Dermis blood vessel endothelial cell (primary cell): ENCODE measurements at places on chromosomes 16 and 17.

DNA sequence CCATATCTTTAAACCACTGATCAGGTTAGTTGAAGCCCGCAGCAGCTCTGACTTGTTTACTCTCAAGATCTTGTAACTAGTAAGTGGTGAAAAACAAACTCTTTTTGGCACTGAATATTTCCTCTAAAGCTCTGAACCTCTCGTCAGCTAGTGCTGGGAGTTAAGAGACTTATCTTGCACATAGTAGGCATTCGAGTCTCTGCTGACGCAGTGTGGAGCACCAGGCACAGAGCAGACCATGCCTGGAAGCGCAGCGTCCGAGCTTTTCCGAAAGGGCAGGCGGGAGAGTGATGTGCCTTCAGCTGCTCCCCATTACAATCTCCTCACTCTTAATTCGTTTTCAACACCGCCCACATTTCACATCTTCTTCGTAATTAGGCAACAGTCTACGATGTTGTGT is 63.0 kb downstream of the SMG6 start:
- no peak for DNase-seq

DNA sequence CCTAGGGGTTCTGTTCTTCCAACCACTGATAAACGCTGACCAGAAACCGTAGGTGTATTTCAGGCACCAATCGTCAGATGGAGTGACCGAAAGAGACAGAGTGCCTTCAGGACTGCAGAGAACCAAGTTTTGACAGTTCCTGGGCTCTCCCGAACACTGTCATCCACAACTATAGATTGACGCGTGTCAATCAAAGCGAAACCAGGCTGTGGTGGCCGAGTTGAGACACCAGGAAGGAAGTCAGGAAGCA is 11.9 kb upstream of the AURKB start:
- no peak for DNase-seq

DNA sequence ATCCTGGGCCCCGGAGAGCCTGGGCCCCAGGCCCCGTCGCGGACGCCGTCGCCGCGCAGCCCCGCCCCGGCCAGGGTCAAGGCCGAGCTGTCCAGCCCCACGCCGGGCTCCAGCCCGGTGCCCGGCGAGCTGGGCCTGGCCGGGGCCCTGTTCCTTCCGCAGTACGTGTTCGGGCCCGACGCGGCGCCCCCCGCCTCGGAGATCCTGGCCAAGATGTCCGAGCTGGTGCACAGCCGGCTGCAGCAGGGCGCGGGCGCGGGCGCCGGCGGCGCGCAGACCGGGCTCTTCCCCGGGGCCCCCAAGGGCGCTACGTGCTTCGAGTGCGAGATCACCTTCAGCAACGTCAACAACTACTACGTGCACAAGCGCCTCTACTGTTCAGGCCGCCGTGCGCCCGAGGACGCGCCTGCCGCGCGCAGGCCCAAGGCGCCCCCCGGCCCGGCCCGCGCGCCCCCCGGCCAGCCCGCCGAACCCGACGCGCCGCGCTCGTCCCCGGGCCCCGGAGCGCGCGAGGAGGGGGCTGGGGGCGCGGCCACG is 36.8 kb upstream of the ZC3H18 start:
- DNase-seq, result peak; percentile 30

GRCh38 chr17:57114085-57114673 is 29.1 kb downstream of the AKAP1 start:
- DNase-seq, result peak; percentile 59

DNA sequence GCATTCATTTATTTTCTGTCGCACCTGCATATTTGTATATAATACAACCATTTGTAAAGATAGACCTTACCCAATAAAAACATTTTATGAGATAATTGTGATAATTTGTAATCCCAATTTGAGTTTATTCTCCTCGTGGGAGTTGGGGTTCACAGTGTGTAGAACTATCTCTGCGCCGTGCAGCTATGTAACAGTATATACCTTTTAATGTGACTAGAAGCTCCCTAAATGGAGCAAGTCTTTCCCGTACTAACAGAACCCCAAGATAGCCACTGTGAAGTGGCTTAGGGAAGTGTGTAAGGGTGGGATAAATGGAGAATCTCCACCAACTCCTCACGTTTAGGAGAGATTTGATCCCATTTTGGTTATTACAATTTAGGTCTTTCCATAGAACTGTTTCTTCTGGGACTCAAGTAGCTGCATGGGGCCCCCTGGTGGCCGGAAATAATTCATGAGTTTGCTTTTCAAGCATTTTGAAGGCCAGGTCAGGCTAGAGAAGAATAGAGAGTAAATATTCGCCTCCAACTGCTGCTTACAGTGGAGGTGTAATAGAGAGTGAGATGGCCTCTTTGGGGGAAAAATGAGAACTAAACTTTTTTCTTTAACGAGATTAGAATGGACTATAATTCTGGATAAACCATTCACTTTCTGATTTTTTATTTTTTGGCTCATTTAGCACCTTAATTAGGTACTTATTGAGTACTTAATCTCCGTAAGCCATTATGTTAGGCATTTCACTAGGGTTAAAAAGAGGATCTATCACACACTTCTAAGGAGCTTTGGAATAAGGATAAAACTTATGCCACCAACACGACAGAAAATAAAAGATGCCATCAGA is 4.5 kb downstream of the TMEM100 start:
- peak; percentile 84 for DNase-seq

- no peak for DNase-seq
These were observed 90.5 kb upstream of the ZNF750 start for GRCh38 chr17:82930043-82930923.

DNA sequence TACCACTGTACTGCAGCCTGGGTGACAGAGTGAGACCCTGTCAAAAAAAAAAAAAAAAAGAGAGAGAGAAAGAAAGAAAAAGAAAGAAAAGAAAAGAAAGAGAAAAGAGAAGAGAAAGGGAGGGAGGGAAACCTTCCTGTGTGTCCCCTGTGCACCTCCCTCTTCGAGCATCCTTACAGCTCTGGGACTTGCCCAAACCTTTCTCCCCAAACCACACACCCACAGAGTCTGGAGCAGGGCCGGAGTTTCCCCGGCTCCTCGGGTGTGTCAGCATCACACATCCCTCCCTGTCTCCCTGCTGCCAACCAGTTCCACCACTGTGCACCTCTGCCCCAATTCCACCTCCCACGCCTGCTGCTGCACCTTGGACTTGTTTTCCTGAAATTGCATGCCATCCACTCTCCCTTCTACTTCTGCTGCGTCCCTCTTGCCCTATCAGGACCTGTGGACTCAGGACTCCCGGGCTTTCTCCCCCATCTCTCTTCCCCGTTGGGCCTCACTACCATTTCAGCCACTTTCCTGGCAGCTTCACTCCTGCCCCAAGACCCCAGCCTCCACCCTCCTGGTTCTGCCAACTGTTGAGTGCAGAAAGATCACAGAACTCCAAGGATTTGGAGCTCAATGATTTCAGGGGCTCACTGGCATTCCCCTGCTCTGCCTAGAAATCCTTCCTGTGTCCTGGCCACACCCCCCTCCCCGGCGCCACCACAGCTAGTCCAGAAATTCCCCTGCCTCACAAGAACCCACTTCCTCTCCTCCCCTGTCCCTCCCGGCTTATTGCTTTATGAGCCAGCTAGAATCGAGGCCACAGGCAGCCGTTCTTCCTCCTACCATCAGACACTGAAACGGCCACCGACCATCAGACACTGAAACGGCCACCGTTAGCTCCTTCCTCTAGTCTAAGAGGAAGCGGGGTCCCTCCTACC is 3.7 kb upstream of the CDK3 start:
- DNase-seq, result peak; percentile 36
